Retinal pigment epithelial cell (primary cell): ENCODE measurements at places on chromosomes 1 and 21.

DNA sequence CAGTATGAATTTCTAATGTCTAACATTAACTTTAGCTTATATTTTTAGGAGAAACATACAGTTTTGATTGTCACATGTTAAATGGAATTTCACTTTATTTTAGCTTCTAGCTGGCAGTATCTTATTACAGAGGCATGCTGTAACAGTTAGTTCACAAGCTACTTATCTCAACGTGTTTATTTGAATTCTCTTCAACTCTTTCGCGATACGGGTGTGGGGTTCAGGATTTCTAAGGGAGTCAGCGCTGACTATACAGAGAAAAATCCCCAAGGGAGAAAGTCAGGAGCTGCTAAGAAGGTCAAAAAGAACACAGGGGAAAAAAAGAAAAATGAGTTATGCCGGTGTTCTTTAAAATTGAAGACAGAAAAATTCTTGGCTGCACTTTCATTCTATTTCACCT lies 296.2 kb downstream of the VAV3 start:
- DNase-seq: no peak

DNA sequence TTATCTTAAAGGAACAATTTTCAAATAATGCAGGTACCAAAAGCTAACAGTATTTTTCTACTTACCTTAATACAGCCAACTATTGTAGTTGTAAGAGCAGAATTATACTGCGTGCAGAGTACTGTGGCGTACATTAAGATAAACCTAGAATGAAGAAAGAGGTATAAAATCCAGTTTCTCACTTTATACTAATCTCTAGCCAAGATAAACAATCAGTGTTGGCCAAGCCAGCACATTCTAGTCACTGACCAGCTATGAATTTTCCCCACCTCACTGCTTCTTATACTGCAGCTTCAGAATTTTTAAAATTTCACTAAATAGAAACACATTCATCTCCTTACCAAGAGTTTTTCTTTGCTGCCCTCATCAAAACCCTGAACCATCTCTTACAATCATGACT lies 33.6 kb downstream of the SLC35D1 start:
- no peak for DNase-seq

GRCh38 chr1:3746830-3747521 lies 5.3 kb upstream of the CCDC27 start:
- DNase-seq: peak; percentile 26

GRCh38 chr1:22313321-22313720 lies 138.3 kb upstream of the ZBTB40 start:
- DNase-seq: no peak

DNA sequence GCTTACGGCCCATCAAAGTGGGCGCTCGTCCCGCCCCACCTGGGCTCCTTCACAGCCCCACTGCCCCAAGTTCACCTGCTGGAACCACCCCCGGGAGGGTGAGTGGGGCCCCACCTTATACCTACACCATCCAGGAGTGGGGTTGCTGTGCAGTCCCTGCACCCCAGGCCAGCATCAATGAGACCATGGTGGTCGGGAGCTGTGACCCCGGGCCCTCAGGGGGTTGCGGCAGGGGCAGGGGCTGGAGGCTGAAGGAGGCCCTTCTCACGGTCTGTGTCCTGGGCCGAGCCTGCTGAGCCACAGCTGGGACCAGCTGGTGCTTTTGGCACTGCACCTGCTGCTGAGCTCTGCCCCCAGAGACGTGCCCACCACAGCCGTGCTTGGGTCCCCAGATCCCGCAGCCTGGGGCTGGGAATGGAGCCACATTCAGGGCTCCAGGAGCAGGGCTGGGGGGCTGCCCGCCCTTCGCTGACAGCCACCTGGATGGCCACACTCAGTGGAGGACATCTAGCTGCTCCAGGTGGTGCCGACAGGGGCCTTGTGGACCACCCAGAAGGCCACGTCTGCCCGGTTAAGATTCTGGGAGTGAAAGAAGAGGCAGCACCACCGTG lies 17.4 kb downstream of the ACTRT2 start:
- no peak for DNase-seq

GRCh38 chr1:203424861-203425662 lies 50.5 kb upstream of the PRELP start:
- DNase-seq: no peak

- DNase-seq: peak; percentile 80
Measured at GRCh38 chr1:59150577-59151386, 146.1 kb upstream of the FGGY start.

- DNase-seq: no peak
Measured at GRCh38 chr1:30335997-30336390, 387.4 kb downstream of the MATN1 start.

DNA sequence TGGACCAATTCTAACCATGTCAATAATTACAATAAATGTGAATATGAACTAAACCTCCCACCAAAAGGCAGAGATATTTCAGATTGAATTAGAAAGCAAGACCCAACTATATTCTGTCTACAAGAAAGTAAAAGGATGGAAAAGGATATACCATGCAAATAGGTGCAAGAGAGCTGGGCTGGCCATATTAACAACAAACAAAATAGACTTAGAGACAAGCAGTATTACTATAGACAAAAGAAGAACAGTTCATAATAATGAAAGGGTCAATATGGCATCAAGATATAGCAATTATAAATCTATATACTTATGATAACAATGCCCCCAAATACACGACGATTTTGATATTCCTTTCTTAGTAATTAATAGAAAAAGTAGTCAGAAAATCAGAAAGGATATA lies 67.3 kb upstream of the IFFO2 start:
- DNase-seq: no peak

DNA sequence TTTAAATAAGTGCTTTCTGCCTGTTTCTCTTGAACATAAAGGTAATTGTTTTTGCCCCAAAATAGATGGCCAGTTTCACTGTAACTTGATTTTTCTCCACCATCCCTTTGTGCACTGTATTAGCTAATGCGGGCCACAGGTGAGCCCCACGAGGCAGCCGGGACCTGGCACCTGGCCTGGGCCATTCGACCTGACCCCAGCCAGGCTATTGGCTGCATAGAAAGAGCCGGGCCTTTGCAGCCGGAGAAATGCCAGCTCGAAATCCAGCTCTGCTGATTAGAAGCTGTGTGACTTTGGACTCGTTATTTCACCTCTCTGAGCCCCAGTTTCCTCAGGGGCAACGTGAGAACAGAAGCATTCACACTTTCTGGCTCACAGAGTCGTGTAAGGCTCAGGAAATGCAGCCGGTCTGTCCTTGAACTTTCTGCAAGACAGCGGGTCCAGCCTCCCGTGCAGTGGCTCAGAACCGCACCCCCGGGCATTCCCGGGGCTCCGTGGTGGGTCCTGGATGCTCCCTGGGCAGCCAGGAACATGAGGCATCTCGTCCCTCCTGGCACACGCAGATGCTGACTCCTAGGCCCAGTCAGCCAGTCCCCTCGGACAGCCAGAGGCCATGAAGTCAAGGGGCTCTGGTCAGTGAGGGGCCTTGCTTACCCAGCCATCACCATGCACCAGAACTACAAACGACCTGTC lies 37.4 kb upstream of the ACTRT2 start:
- DNase-seq: no peak

DNA sequence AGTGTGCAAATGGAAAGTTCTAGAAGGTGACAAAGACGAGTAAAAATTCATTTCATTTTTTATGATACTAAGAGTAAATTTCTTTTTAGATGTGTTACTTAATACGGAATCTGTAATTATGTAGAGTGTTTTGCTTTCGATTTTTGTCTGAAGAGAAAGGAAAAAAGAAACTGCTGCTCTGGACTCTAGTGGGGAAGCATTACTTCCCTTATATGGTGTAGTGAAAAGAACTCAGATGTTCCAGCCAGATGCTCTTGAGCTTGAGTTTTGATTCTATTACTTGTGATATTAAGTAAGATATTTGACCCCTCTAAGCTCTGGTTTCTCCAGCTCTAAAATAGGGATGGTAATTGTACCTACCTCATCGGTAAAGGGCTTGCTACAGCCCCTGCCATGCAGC lies 12.2 kb upstream of the GPR161 start:
- DNase-seq: no peak

DNA sequence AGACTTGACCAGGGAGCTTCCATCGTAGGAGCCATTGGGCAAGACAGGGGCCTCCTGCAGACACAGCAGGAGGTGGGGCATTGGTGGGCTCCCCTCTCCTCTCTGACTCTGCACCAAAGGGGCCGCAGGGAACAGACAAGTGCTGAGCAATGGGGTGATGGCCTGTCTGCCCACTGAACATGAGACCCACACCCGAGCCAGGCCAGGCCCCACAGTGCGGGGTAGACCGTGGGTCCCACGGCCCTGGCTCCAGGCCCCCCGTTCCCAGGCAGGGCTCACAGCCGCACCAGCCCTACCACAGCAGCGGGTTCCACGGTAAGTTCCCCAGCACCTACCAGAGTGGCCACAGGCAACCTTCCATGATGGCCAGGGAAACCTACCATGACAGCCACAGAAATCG lies 45.9 kb downstream of the CHD5 start:
- DNase-seq: no peak

- DNase-seq: no peak
Measured at GRCh38 chr1:67094191-67094590, 40.2 kb upstream of the SLC35D1 start.

DNA sequence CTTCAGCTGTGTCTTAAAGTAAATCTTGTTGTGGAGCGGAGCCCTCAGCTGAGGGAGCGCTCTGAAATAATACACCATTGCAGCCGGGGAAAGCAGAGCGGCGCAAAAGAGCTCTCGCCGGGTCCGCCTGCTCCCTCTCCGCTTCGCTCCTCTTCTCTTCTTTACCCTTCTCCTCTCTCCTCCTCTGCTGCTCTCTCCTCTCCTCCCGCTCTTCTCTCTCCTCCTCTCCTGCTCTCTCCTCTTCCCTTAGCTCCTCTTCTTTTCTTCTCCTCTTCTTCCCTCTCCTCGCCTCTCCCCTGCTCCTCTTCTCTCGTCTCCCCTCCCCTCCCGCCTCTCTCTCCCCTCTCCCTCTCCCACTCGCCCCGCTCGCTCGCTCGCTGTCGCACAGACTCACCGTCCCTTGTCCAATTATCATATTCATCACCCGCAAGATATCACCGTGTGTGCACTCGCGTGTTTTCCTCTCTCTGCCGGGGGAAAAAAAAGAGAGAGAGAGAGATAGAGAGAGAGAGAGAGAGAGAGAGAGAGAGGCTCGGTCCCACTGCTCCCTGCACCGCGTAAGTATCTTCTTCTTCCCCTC lies at the start of gene PROX1:
TSS of gene PROX1 (plus strand) at position 47 of the 580 bp plus-strand sequence. CDS start 8,563 bp downstream, outside the sequence.
- DNase-seq: peak; percentile 80

DNA sequence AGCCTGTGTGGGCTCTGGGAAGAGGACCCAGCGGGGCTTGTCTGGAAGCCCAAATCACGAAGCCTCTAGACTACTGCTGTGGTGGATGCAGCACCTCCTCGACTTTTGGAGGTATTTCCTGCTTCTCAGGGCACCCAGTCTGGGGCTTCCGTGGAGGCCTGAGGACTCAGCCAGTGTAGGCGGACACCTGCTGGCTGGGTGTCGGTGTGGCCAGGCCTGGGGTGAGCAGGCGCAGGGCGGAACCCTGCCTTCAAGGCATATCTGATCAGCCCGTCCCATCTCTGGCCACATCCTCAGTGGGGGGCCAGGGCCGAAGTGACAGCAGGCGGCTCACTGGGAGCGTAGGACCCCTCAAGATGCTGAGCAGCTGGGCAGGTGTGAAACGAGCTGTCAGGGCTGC lies 6.9 kb downstream of the PLCH2 start:
- DNase-seq: no peak

DNA sequence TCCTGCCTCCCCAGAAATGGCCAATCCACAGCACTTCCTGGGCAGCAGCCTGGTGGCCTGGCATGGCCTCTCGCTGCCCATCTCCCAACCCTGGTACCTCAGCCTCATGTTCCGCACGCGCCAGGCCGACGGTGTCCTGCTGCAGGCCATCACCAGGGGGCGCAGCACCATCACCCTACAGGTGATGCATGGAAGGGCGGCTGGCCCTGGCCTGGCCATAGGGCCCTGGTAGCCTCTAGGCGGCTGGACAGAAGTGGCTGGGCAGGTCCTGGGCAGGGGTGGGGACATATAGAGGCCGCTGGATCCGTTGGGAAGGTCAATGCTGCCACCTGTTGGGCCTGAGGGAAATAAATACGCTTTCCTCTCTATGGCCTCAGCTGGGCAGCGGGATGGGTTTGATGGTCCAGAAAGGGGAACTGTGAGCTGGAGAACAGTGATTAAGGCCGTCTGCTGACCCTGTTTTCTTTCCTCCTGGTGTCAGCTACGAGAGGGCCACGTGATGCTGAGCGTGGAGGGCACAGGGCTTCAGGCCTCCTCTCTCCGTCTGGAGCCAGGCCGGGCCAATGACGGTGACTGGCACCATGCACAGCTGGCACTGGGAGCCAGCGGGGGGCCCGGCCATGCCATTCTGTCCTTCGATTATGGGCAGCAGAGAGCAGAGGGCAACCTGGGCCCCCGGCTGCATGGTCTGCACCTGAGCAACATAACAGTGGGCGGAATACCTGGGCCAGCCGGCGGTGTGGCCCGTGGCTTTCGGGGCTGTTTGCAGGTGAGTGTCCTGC lies 14.4 kb downstream of the CELSR2 start:
- DNase-seq: peak; percentile 70

DNA sequence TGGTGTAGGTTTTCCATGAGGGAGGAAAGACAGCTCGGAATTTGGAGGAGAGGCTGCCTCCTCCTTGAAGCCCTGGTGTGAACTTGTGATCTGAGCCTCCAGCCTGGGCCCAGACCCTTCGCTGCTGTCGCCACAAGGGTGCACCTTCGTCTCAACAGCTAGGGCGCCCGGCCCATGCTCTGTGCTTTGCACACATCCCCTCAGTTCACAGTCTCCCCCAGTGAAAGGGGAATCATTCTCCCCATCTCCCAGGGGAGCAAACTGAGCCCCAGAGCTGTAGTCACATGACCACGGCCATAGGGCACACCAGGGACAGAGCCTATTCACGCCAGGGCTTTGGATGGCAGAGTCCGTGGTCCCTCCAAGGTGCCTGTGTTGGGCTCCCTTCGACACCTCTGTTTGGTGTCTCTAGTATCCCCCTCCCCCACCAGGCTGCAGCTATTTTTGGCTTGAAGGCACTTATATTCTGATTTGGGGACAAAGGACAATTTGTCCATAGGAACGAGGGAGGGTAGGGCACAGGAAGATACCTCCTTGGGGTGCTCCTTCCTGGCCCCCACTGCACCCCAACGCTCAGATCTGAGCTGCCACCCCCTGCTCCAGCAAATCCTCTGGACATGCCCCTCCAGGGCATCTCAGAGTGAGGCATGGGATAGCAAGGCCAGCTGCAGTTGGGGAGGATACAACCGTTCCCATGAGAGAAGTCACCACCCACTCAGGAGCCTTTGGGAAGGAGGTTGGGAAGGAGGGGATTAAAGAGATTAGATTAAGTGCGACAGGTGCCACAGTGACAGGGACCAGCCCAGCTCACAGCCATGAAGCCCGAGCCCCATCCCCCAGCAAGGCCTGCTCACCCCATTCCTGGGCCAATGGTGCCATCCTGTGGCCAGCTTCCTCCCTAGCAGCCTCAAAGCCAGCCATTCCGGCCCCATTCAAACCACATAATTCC lies 15.7 kb downstream of the MATN1 start:
- no peak for DNase-seq
